ENCODE measurements at places on chromosomes 16 and 17.

GRCh38 chr17:2397247-2398171 lies 3.4 kb downstream of the MNT start:
- DNase-seq = no peak

GRCh38 chr16:88772871-88773811 lies 11.9 kb downstream of the PIEZO1 start:
- DNase-seq = peak; percentile 87

DNA sequence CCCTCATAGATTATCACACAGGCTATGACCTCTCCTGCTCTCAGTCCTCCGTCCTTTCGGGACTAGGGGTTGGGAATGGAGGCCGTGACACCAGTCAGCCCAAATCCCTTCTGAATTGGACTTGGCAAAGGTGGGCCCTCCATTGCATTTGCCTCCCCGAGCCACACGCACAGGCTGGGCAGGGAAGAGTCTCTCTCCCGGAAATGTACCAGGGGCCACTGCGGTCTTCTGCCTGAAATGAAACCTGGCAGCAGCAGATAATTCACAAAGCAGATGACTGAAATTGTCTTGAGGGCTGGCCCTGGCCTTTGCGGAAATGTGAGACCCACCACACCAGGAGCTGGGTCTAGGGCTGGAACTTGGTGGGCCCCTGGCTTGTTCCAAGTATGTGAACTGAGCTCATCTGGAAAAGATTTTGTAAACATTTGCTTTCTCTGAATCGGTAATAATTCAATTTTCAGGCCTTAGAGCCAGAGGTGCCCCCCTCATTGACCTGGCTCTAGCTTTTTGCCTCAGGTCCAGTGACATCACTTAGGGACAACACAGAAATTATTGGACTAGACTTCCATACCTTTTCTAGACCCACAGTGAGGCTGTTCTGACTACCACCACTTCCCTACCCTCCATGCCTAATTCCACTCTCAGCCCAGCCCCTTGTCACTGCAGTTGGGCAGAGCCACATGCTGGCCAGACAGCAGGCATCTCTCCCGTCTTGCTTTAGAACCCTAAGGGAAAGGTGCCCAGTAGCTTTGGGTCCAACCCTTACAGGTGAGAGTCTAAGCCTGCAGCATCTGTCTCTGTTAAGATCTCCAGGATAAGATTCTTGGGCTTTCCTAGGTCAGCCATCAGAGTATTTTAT lies 75.2 kb downstream of the CCDC182 start:
- no peak for DNase-seq

GRCh38 chr17:43905400-43905984 lies 1.8 kb downstream of the MPP2 start:
- no peak for DNase-seq

- peak; percentile 83 for DNase-seq
Measured at GRCh38 chr17:51046514-51047384, 73.9 kb downstream of the SPAG9 start.

GRCh38 chr17:49776551-49777300 lies 11.8 kb upstream of the KAT7 start:
- DNase-seq = no peak

DNA sequence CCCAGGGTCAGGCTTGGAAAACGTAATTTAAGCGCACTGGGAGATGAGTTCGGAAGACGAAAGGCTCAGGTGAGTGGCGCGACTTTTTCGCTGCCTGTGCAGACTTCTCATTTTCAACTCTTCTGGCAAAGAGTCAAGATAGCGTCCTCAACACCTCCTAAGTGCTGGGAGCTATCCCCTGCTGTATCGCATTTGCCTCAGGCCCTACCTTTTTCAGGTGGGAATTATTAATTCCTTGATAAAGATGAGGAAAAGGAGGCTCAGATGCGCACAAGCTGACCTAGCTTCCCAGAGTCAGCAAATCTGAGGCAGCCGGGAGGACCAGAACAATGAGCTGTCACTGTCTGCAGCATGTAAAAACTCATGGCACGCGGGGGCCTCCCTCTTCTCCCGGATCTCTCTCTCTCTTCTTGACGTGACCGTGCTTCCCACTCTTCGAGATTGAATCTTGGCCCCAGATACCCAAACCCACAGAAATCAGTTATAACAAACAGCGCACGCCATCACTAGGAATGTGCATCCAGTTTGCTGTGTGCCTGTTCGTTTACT lies 512 bp upstream of the ADAMTS18 start:
- no peak for DNase-seq

DNA sequence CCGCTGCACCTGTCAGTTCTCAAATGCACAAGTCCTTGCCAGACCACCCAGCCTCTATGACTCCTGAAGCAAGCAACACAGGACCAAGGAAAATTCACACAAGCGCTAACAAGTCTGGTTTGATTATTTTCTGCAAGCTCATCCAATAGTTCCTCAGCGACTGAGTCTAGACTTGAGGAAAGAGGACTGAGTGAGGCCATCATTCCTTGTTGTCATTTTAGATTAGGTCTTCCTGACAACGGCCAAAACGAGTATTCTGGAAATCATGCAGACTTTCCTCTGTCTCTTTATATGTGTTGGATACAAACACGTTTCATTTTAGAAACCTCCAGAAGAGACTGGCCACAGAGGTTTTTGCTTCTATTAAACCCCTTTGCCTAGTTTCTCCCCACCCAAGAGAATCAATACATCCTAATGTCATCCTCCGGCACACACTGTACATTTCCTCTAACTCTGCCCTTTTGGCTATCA lies 561 bp downstream of the CCDC47 start:
- peak; percentile 12 for DNase-seq

- peak; percentile 77 for DNase-seq
Measured at GRCh38 chr17:1197379-1197778, 17.6 kb upstream of the ABR start.

GRCh38 chr17:81706757-81707624 lies 3.8 kb downstream of the MRPL12 start:
- no peak for DNase-seq

- no peak for DNase-seq
Measured at GRCh38 chr17:49729069-49729468, 21.3 kb upstream of the SLC35B1 start.

GRCh38 chr17:13046361-13046760 lies 28.5 kb upstream of the ELAC2 start:
- no peak for DNase-seq

- DNase-seq = no peak
Measured at GRCh38 chr16:57126411-57126810, 34.0 kb downstream of the CPNE2 start.

DNA sequence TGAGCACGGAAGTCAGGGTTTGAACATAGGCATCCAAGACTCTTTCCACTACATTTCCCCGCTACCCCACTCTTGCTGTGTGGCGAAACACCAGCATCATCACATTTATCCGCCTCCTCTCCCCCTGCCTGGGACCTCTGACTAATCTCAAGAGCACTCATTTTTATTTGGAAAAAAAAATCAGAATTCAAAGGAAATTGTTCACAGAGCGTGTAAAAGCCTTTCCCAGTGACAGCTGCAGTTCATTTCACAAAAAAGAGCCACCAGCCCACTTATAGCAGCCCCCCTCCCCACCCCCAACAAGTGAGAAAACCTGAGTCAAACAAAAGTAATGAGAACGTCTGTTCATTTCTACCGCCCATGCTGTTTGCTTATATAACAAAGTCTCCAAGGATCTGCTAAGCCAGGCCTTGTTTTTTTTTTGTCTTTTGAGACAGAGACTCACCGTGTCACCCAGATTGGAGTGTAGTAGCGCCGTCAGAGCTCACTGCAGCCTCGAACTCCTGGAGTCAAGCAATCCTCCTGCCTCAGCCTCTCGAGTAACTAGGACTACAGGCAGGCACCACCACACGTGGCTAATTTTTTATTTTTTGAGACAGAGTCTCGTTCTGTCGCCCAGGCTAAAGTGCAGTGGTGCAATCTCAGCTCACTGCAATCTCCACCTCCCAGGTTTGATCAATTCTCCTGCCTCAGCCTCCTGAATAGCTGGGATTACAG lies 48.3 kb upstream of the HAPSTR1 start:
- DNase-seq = peak; percentile 64

DNA sequence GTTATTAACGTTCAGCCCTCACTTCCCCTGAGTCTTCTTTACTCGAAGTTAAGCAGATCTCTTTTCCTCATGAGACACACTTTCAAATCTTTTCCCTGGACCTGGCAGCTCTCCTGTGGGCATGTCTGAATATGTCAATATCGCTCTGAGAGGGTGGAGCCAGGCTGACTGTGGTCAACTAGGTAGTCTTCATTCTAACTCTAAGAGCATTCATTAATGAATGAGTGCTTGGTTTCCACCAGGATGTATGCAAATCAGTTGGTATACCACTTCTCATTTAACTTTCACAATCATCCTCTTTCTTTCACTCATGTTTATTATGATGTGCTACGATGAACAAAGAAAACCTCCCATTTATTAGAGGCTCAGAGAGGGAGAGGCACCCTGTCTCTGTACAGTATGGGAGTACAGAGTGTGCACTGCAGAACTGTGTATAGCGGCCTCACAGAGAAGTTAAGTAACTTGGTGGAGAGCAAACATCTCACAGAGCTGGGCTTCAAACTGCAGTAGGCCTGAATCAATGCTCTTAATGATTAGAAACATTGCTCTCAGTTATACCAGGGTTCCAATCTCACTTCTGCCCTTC lies 39.9 kb downstream of the OTOA start:
- no peak for DNase-seq

- no peak for DNase-seq
Measured at GRCh38 chr16:29745121-29745852, 503 bp downstream of the C16orf54 start.

DNA sequence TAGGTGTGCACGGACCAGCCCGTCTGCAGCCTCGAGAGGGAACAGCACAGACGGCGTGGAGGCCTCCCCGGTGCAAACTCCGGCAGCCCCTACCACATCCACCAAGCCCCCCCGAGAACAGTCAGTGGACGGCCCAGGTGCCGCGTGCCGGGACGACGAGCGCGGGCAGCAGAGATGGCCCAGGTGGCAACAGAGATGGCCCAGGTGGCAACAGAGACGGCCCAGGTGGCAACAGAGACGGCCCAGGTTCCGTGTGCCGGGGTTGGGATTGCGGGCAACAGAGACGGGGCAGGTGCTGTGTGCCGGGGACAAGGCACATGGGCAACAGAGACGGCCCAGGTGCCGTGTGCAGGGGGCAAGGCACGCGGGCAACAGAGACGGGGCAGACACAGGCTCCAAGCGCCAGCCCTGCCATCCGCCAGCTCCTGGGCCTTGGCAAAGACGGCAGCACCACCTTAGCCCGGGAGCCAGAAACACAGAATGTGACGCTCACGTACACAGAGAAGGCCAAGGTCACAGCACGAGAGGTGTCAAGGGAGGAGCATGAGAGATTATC lies 31.1 kb downstream of the RPH3AL start:
- no peak for DNase-seq

DNA sequence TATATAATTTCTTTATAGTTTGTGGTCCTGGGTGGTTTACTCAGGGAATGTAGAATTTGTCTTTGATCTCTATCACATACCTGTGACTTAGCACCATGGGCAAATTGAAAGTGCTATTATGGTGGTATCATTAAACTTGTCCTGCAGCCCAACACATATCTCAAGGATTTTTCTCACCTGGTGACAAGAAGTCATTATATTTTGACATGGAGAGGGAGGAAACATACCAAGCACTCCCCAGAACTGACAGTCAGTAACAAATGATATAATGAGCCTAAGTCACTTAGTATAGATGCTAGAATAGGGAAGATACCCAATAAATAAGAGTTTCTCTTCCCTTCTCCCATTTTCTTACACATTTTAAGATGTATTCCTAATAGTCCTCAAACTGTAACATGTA lies 805.5 kb upstream of the KIF2B start:
- no peak for DNase-seq

- DNase-seq = no peak
Measured at GRCh38 chr17:7468290-7468689, 11.1 kb downstream of the ZBTB4 start.

DNA sequence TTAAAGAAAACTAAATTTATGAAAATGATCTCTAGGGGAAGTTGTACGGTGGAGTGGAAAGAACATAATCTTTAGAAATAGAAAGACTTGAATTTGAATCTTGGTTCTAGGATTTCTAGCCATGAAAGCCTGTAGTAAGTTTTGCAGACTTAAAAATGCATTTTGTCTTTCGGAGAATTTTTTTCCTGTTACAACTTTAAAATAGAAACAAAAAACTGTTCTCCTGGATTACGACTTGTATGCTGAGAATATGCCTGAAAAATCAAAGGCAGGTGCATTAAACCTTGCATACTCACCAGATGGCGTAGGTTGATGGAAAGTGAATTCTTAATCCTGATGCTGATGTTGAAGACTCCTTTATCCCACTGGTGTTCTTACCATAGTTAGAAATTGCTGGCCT lies 7.5 kb upstream of the MPHOSPH6 start:
- no peak for DNase-seq

DNA sequence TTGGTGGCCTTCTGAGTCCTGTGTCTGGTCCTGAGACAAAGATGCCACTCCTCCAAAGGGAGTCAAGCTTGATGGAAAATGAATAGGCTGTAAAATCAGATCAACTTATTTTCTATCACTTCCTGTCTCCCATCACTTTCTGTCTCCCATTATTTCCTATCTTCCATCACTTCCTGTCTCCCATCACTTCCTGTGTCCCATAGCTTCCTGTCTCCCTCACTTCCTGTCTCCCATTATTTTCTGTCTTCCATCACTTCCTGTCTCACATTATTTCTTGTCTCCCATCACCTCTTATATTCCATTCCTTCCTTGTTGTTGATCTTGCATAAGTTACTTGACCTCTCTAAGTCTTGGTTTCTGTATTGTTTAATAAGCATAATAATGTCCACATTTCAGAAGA lies 418.5 kb upstream of the EEF2KMT start:
- no peak for DNase-seq

- no peak for DNase-seq
Measured at GRCh38 chr17:71413935-71414334, 706.9 kb upstream of the SOX9 start.

DNA sequence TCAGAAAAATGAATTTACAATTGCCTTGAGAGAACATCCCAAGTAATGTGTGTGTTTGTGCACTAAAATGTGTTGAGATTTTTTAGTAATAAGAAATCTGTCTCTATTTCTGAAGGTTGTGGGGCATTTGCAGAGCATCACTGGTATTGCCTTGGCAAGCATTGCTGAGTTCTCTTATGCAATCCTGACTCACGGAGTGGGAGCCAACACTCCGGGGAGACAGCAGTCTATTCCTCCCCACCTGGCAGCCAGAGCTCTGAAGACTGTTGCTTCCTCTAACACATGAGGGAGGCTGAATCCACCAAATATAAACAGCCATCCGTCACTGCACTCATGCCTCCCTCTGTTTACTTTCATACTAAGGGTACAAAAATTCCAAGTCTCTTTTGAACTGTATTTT lies 10.6 kb downstream of the CNTD1 start:
- peak; percentile 81 for DNase-seq

DNA sequence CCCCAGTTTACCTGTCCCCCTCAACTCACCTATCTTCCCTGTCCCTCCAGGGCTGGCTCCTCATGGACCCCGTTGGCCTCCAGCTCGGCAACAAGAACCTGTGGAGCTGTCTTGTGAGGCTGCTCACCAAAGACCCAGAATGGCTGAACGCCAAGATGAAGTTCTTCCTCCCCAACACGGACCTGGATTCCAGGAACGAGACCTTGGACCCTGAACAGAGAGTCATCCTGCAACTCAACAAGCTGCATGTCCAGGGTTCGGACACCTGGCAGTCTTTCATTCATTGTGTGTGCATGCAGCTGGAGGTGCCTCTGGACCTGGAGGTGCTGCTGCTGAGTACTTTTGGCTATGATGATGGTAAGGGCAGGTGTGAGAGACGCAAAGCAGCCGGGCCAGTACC lies 31.3 kb downstream of the NLRC5 start:
- DNase-seq = no peak

- peak; percentile 14 for DNase-seq
Measured at GRCh38 chr16:58843675-58844074, 109.6 kb upstream of the GOT2 start.
